Small intestine (tissue), 16 donors: ENCODE measurements at places on chromosomes 12 and 14. TPM values are rescaled to one million over a fixed set of nuclear protein-coding genes. Genes with fewer than 3 reads are reported as not detected.

The BEST3 gene
- 0.19 TPM for polyA plus RNA-seq

The PDZRN4 gene
- polyA plus RNA-seq, result 0.27 TPM

DNA sequence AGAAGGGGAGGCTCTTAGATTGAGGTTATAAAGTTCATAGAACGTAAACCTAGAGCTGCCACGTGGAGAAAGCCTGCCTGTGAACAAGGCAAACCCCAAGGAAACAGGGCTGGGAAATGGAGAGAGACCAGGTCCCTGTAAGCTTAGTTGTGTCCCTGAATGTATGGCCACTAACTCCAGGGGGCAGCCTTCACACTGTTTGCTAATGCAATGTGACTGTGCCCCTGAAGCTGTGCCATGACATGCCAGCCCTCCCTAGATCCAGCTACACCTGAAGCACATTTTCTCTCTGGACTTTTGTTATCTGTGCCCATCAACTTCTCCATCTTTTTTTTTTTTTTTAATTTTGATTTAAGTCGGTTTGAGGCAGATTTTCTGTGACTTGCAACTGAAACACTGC, 60.6 kb upstream of the TMCC3 start:
- peak; percentile 28 for DNase-seq
- no peak overlapping the region for H3K4me3 ChIP-seq
- H3K4me1 ChIP-seq, result no peaks in the 10 kb centered on the region
- no peaks in the 10 kb centered on the region for H3K27me3 ChIP-seq

The SERPINA9 gene
- not detected for polyA plus RNA-seq

DNA sequence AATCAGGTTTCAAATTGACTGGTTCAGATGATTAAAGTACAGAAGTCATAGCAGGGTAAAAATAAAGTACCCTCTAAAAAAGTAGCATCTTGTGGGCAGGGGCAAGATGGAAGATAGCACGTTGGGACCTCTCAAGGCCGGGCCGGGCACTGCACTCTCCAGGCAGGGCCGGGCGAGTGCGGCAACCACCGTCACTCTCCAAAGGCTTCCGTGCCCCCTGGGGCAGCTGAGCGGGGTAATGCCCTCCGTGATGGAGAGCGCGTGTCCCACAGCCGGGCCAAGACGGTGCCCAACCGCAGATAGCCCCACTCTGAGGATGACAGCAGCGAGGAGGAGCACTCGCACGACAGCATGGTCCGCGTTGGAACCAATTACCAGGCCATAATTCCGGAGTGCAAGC, 8.6 kb upstream of the PLXNC1 start:
- no peaks in the 10 kb centered on the region for H3K36me3 ChIP-seq
- no peak overlapping the region for H3K27ac ChIP-seq
- no peaks in the 10 kb centered on the region for H3K4me1 ChIP-seq
- DNase-seq, result no peak
